Stimulated activated CD4-positive, alpha-beta T cell treated with anti-CD3 and anti-CD28 coated beads, Interleukin-1b, Interleukin-23, amount 100 ng/mL, for 48 hours (primary cell): ENCODE measurements at places on chromosomes 12 and 14.

GRCh38 chr14:31936115-31936514 is 141.0 kb upstream of the ARHGAP5 start:
- no peak for DNase-seq

DNA sequence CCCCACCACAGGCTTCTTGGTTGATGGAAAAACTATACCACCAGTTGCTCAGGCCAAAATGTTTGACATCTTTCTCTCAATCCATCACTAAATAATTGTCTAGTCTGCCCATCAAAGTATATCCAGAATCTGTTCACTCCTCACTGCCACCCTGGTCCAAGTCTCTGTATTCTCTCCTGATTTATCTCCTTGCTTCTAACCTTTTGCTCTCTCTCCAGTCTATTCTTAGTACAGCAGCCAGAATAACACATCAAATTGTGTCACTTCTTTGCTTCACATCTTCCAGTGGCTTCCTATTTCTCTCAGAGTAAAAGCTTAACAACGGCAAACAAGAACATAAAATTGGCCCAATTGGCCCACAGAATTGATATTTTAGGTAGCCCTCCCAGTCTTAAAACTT is 272.8 kb downstream of the IPO8 start:
- no peak for DNase-seq

GRCh38 chr14:64758691-64759554 is 54.7 kb downstream of the PLEKHG3 start:
- DNase-seq: no peak

DNA sequence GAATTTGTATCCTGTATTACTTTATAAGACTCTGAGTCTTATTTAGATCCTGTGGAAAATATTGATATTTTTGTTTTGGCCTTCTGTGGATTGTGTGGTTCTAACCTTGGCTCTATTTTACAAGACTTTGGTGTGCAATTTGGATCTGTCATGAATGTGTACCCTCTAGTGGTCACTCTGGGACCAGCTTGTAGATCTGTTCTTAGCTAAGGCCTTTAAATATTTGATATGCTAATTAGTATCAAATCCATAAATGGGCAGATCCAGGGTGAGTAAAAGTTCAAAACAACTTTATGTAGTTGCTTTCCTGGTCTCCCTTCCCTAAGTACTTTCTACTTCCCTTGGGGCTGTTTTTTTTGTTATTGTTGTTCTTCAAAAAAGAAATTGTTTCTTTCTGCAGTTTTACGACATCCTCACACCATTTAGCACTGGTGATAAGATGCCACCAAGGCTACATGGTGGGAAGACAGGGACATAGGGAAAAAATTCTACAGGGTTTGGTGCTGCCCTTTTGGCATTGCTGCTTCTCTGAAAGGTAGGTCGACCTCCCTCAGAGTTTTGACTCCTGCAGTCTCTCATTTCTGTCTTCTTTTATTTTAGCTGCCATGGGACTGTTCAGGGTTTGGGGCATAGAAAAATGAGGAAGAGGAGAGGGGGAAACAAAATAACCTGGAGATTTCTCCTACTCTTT is 238.5 kb downstream of the GPHN start:
- no peak for DNase-seq

- no peak for DNase-seq
Measured at GRCh38 chr12:30067146-30067545, 283.4 kb upstream of the TMTC1 start.
